ENCODE measurements at places on chromosomes 13 and 19.

- DNase-seq = no peak
Measured at GRCh38 chr19:13574933-13575332, 68.7 kb upstream of the CACNA1A start.

- DNase-seq = no peak
Measured at GRCh38 chr19:7391218-7391670, 42.5 kb downstream of the ARHGEF18 start.

DNA sequence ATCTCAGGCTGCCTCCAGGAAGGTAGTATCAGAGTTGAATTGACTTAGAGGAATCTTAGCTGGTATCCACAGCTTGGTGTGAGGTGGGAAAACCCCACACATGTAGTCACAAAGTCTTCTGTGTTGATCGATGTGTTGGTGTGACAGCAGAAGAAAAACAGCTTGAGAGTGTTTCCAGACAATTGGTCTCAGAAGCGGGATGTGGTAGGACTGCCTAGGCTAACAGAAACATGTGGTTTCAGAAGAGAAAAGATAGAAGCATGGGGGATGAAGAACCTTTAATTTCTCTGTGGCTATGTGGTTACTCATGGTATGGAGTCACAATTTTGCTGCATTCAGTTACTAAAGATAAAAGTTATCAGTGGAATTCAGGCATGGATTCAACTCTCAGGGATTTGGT lies 134.7 kb upstream of the SLITRK5 start:
- DNase-seq = no peak

GRCh38 chr19:34925278-34925855 lies 1.3 kb upstream of the ZNF30 start:
- no peak for DNase-seq

DNA sequence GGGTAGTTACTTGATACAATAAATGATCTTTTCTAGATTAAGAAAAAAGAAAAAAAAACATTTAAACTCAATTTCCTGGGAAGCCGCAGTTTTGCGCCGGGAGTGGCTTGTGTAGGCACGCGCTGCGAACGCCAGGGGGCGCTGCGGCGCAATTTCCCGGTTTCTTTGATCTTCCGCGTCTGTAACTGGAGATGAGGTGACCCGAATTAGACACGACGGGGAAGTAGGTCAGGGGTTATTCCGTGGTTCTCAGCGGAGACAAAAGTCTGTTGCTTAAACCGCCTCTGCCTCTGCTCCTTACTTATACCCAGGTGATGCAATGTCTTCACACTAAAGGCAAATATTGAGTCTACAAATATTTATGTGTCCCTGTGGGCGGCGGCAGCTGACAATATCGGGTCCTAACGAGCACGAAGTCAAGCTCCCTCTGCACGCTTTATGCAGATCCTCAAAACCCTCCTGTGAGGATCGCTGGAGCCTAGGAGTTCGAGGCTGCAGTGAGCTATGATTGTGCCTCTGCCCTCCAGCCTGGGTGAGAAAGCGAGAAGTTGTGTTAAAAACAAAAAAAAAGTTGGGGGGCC lies 15.2 kb downstream of the STXBP2 start:
- DNase-seq = peak; percentile 86
